ENCODE measurements at places on chromosomes 5 and 9. TPM values are rescaled to one million over a fixed set of nuclear protein-coding genes. Genes with fewer than 3 reads are reported as not detected.

DNA sequence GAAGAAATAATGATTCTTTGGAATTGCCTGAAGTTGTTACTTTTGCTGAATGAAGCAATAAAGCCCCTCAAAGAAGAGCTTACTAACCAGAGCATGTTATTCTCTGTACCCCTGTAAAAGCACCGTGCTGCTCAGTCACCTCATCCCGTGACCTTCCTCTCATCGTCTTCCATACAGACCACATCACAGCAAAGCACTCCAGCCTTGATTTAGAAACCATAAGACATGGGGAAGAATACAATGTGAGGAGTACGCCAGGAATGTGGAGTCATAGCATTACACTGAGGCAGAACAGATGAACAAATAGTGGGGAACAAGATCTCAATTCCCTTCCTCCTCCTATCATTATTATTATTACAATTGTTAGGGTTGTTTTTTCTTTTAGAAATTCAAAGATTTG is 49.1 kb downstream of the ERAP1 start:
- no peak for DNase-seq

- DNase-seq, result no peak
These were observed 6.2 kb downstream of the EXOC3 start for GRCh38 chr5:449151-449550.

DNA sequence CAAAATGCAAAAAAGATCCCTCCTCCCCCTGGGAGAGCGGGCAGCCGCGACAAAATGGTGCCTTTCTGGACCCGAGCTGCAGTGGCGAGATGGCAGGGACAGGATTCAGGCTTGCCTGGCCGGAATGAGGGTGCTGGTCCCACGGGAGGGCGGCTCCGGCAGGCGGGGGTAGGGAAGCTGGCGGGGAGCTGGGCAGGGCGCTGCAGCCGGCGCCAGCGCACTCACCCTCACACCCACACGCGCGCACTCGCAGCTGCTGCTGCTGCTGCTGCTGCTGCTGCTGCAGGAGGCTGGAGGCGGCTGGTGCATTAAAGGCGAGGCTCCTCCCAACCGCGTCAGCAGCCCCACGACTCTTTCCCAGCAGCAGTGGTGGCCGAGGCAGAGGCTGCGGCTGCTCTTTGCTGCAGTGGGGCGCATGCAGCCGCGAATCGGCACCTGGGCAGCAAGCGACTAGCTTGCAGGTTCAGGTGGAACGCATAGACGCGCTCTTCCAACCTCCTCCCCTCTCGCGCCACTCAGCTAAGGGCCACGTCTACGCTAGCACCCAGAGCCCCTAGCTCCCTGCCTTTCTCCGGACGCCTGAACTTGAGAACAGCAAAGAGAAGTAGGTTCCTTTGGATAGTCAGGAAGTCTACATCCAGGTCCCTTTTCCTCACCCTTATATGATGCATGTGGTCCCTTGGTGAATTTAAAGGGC is at the start of gene PPP2R2B:
TSS of gene PPP2R2B (minus strand) at position 282 of the 697 bp plus-strand sequence.
- DNase-seq, result peak; percentile 18

GRCh38 chr9:125374443-125375309 is 113.0 kb downstream of the GAPVD1 start:
- peak; percentile 45 for DNase-seq

DNA sequence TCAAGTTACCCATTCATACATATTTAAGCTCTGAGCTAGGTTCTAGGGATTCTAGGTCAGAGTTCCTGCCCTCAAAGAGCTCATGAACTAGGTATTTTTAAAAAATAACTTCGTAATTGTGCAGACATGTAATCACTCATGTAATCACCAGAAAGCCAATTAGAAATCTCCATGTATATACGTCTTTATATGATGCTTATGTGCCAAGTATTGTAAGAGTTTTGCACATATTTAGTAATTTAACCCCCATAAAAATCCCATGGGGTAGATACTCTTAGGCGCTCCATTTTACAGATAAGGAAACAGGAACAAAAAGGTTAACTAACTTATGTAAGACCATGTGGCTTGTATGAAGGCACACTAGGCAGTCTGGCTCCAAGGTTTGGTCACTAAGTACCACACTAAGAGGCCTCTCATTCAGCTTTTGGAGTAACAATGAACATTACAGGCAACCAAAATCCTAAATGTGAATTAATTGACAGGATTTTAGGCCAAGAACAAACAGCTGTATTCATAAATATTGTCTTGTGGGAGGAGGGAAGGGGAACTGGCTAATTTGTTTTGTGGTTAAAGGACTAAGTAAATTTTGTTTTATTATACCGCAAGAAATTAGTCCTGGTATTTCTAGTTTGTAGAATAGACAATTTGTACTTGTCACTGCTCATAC is 1.7 kb upstream of the OTULINL start:
- DNase-seq, result no peak

LCN2 gene
- total RNA-seq, result 85.5 TPM

PRLR gene
- 9.3 TPM for total RNA-seq

BTNL9 gene
- total RNA-seq, result 11.5 TPM

DNA sequence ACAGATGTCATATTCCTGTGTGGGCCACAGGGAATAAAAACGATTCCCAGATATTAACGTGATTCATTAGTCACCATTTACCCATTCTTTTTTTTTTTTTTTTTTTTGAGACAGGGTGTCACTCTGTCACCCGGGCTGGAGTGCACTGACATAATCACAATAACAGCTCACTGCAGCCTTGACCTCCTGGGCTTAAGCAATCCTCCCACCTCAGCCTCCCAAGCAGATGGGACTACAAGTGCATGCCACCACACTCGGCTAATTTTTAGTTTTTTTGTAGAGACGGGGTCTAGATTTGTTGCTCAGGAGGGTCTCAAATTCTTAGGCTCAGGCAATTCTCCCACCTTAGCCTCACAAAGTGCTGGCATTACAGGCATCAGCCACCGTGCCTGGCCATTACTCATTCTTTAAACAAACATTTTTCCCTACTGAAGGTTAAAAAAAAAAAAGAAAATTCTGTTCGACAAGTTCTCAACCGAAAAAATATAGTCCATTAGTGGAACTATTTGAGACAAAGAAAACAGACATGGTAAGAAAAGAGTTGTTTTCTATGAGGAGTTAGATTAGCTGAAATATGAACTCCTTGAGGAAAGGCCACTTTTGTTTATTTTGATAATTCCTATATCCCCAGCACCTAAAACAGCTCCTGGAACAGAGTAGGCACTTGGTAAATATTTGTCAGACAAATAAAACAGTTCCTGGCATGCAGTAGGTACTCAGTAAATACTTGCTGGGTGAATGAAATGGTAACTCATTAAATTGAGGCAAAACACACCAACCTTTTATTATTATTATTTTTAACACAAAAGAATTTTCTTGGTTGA is 32.1 kb upstream of the PDCL start:
- DNase-seq, result no peak

SEMA4D gene
- 66.2 TPM for total RNA-seq

GRCh38 chr5:91493086-91493485 is 110.0 kb upstream of the ARRDC3 start:
- DNase-seq, result no peak

ACOT12 gene
- 0.75 TPM for total RNA-seq

DNA sequence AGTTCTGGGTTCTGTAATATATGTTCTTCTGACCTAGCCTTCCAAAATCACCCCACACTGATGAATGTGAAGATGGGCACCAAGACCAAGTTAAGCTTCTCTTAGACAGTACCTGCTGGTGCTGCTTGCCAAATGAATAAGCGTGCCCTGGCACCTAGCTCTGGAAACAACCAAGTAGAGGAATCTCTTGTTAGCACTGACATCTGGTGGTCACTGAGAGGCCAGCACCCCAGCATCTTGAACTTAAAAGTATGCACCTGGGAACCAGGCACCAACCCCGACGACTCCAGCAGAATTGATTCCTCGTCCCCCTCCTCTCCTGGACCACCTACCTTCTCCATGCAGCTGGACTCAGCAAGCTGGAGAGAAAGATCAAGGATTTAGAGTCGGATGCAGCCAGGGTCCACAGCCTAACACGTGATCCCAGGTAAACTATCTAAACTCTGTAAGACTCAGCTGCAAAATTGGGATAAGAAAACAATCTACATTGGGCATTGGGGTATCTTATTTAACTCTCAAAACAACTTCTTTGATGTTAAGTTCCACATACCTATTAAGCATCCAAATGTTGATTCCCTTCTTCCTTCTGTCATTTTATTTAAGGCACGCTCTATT is 89.8 kb downstream of the SLC1A3 start:
- peak; percentile 43 for DNase-seq

SARDH gene
- 2.8 TPM for total RNA-seq

MSX2 gene
- total RNA-seq, result 2.5 TPM

- DNase-seq, result no peak
These were observed 160.7 kb upstream of the MEF2C start for GRCh38 chr5:89043676-89044075.

DNA sequence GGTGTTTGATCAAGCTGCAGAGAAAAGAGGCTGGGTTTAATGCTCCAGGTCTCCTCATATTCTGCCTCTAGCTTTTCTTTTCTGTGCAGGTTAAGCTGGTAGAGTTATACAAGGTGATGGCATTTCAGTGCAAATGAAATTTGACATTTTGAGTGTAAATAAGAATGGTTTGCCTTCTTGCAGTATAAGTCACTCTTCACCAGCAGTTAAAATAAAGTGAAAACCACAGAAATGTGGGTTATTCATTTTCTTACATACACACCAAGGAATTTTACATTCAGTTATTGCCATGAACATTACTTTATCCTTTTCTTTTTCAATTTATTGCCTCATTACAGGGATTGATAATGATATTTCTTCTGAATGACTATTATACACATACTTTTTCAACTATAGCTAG is 337.5 kb upstream of the PCSK5 start:
- no peak for DNase-seq

DNA sequence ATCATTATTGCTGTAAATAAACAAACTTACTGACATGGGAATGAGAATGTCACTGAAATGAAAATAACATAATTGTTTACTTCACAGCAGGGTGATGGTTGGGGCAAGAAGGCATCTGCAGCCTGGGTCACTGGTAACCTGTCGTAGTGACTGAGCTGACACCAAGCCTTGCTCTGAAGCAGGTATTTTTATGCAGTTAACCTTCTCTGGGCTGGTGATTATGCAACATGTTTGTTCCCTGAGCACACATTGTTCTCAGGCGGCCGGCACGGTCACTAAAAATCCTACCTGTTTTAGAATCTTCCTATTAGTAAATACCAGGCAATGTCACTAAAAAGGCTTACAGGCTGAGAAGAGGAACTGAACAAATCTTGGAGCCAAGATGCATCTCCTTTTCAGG is 157.7 kb upstream of the NR3C1 start:
- DNase-seq, result no peak

GCNT4 gene
- total RNA-seq, result 36.2 TPM

DNA sequence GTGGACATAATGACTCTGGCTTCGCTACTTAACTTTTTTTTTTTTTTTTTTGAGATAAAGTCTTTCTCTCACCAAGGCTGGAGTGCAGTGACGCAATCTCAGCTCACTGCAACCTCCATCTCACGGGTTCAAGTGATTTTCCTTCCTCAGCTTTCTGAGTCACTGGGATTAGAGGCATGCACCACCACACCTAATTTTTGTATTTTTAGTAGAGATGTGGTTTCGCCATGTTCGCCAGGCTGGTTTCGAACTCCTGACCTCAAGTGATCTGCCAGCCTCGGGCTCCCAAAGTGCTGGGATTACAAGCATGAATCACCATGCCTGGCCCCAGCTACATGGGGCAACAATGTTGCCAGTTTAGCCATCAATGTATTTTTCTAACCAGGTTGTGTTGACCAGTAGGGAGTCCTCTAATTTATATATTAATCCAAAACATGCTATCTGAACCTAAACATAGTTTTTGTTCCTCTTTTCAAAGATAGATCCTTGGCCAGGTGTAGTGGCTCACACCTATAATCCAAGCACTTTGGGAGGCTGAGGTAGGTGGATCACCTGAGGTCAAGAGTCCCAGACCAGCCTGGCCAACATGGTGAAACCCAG is 120.3 kb upstream of the LHFPL2 start:
- no peak for DNase-seq

GRCh38 chr5:60833520-60833919 is 10.5 kb downstream of the ELOVL7 start:
- DNase-seq, result no peak

- no peak for DNase-seq
These were observed 1979.1 kb upstream of the CDH9 start for GRCh38 chr5:29017501-29017900.

GRCh38 chr9:129446828-129447550 is 173.9 kb downstream of the C9orf50 start:
- DNase-seq, result no peak

SLC22A5 gene
- 27.0 TPM for total RNA-seq

RLN2 gene
- total RNA-seq, result not detected

GRCh38 chr5:107669096-107670031 is 1.4 kb downstream of the EFNA5 start:
- peak; percentile 21 for DNase-seq

DNA sequence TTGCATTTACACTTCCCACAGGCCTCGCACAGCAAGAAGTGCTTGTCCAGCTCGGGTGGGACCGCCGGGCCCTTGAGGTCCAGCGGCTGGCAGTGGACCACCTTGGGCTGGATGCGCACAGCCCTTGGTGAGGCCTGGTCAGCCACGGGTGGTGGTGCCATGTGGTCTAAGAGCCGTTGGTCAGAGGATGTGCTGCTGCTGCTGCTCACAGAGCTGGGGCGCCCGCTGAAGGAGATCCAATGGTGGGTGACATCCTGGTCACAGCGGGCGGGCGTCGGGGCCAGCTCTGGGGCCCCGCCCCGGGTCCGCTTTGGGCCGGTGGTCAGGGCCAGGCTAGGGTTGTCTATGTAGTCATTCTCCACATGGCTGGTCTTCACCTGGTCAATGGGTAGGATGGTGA is 10.2 kb downstream of the SPRY4 start:
- DNase-seq, result no peak

KIF24 gene
- 1.9 TPM for total RNA-seq

DNA sequence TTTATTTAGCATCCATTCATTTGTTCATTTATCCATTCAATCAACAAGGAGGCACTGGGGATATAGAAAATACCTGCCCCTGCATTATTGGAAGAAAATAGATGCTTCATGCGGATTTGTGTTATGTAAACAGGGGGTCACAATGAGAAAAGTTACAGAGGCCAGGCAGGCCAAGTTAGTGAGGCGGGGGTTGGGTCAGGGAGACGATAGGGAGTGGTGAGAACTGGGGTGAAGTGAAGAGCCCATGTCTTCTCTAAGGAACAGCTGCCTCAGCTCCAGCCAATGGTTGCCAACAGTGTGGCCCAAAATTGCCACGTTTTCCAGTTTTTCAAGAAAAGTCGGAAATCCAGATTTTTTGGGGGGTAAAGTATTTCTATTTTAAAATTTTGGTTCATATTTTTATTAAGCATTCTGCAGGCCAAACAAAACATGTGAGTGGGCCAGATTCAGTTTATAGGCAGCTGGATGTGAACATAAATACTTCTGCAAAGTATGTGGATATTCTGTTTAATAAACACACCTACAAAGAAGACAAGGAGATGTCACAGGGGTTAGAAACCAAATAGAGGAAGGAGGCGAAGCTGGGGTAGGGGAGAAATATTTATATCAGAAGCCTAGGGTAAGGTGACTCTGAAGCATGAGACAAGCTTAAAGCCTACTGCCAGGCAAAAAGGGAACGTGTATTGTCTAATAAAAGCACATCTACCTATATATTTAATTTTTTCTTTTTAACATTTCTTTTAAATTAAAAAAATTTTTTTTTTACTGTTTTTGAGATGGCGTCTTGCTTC is 44.0 kb downstream of the ALG2 start:
- no peak for DNase-seq

All from mucosa of gallbladder (tissue), 1 donor.